ENCODE measurements at places on chromosomes 16 and 17.

DNA sequence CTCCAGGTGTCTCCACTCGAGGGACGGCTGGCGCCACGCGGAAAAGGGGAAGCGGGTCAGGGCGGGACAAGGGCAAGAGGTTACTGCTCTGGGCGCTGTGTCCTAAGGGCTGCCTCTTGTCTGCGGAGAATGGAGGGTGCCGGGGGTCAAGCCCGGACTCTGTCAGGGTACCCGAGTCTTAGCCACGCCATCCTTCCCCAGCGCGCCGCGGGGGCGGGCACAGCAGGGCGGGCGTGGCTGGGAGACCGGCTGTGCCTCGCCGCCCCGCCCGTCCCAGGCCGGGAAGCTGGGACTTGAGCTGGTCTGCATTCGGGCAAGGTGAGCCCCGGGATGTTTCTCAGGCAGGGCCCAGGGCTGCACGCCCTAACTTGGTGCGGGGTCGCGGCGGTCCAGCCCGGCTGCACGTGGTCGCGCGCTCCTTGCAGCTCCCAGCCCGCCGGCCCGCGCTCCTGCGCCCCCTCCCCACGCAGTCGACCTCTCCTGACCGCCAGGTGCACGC lies 6.2 kb upstream of the ACTG1 start:
- DNase-seq: no peak

DNA sequence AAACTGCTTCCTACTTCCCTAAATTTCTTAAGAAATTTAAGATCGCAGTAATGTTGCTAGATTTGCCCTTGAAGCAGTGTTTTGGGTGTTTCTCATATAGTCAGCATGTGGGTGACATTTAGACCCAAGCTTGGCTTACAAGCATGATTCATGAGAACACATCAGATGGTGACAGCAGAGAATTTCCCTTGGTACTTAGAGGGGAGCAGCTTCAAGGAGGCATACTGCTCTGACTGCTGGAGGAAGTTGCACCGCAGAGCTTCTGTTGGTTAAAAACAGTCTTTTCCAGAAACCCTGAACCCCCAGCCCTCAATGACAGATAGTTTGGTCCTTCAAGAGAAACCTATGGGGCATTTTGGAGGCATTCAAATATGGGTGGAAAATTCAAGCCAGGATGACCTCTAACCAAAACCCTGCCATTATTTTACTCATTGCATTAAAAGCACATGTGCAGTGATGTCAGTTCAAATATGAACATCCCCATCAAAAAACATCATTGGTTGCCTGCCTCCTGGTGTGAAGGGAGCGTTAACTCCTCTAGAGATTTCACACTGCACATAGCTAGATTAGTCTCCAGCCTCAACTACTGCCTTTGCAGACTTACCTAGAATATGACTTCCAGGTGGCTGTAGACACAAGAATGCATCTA lies 201.5 kb upstream of the CACNG5 start:
- no peak for DNase-seq

- DNase-seq: peak; percentile 70
Observed at GRCh38 chr17:1995907-1996799, 29.0 kb downstream of the RTN4RL1 start.

GRCh38 chr17:7572338-7572587 lies 7.2 kb upstream of the CD68 start:
- no peak for DNase-seq

DNA sequence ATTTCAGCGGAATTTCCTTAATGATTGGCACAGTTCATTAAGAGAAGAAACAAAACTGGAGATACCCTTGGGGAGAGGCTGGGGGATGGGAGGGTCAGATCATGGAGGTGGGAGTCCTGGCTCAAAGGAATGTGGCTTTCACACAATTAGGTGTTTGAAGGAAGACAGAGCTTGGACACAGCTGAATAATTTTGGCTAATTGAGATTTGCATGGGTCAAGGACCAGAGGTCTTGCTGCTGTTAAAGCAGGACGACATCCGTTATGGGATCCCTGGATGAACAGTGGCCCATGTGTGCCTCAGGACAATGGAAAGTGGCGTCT lies 160.3 kb downstream of the HS3ST3B1 start:
- no peak for DNase-seq

DNA sequence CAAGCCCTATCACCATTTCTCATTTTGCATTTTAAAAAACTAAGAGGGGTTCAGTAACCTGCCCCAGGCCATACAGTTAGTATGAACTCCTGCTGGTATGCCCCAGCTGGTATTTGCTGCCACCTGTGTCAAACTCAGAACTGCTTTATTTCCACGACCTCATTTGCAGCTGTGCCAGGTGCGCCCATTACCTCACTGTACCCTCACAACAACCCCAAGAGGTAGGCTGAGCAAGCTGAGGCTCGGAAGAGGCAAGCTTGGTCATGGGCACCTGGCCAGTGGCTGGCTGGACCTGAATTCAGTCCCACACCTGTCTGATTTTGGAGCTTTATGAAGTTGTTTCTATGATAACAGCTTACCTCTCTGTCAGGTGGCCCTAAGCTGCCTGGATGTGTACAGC lies 7.6 kb downstream of the EPN2 start:
- DNase-seq: no peak

GRCh38 chr16:64290461-64290860 lies 831.4 kb downstream of the CDH11 start:
- peak; percentile 90 for DNase-seq

GRCh38 chr16:84754353-84754856 lies 54.6 kb downstream of the USP10 start:
- peak; percentile 73 for DNase-seq

DNA sequence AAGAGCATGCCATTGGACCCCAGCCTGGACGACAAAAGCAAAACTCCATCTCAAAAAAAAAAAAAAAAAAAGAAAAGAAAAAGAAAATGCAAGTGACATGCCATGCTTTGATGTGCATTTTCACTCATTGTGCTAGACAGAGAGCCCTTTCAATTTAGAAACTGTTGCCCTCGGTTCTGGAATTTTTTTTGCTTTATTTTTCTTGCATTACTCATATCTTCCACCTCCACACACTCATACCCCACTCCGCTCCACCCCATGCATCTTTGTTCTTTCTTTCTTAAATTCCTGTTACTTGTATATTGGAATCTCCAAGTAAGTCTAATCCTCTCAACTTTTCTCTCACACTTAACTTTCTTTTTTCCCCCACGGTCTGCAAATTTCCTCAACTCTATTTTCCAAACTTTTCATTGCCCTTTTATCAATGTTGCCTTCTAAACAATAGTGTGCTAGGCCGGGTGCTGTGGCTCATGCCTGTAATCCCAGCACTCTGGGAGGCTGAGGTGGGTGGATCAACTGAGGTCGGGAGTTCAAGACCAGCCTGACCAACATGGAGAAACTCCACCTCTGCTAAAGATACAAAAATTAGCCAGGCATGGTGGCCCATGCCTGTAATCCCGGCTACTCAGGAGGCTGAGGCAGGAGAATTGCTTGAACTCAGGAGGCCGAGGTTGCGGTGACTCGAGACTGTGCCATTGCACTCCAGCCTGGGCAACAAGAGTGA lies 16.8 kb upstream of the SUZ12 start:
- DNase-seq: peak; percentile 58

GRCh38 chr16:28880589-28880915 lies 2.3 kb downstream of the ATP2A1 start:
- no peak for DNase-seq

- DNase-seq: no peak
Observed at GRCh38 chr16:58425756-58426494, 33.7 kb downstream of the GINS3 start.

- DNase-seq: no peak
Observed at GRCh38 chr16:998615-999014, 17.0 kb downstream of the SOX8 start.

DNA sequence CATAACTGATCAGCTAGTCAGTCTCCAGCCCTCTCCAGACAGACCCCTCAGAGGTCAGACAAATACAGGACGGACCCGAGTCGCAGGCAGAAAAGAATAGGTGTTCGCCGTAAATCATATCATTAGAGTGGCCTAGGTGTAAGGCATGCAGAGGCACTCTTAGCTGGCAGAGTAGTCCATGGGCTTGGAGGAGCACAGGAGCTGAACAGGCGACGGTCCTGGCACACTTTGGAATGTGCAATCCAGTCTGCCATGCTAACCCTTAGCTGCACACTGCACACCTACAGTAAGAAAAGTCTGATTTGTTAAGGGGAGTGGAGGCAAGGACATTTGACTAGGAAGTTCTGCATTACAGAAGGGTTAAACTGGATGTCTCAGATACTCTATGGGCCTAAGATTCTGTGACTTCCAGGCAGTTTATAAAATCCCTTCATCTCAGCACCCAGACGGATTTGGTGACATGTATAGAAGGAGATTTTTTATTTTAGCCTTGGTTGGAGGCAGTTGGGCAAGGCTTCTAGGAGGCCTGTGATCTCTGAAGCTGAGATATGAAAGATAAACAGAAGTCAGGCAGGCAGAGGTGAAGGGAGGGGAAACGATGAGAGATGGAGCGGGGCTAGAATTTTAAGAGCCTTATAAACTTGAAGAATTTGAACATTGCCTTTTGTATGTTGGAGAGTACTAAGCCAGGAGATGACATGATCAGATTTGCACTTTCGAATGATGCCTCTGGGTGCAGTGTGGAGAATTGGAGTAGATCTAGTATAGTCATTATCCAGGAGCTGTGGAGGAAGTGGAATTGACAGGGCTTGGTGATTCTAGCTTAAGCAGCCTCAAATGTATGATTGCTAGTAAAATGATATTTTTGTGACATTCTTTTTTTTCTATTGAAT lies 34.6 kb upstream of the SLC5A11 start:
- DNase-seq: no peak

- DNase-seq: no peak
Observed at GRCh38 chr16:22014271-22014873, 6.5 kb downstream of the MOSMO start.

- DNase-seq: no peak
Observed at GRCh38 chr16:56999409-57000270, 10.3 kb downstream of the NLRC5 start.

DNA sequence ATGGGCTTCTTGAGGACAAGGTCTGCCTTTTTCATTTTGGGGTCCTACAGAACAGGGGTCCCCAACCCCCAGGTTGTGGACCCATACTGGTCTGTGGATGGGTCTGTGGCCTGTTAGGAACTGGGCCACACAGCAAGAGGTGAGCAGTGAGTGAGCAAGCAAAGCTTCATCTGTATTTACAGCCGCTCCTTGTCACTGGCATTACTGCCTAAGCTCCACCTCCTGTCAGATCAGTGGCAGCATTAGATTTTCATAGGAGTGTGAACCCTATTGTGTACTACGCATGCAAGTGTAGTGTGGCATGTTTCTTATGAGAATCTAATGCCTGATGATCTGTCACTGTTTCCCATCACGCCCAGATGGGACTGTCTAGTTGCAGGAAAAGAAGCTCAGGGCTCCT lies 33.9 kb downstream of the ERN1 start:
- DNase-seq: no peak

DNA sequence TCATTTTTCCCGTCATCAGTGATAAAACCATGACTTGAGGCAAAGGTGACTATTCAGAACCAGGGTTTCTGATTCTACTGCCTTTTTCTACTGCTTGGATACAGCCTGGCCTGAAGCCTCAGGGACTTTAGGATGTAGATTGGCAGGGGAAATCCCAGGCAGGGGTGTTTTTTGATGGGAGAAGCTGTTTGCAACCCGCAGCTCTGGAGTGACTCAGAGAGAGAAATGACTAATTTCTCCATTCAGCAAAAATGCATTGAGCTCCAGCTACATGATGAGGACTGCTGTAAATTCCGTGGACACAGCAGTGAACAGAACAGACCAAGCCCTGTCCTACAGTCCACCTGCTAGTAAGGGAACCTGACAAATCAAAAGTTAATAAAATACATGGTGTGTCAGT lies 560.6 kb downstream of the CDH13 start:
- peak; percentile 28 for DNase-seq

GRCh38 chr16:60414613-60415012 lies 1621.6 kb downstream of the CDH8 start:
- no peak for DNase-seq

- DNase-seq: no peak
Observed at GRCh38 chr17:30000001-30000754, 58.7 kb downstream of the EFCAB5 start.

DNA sequence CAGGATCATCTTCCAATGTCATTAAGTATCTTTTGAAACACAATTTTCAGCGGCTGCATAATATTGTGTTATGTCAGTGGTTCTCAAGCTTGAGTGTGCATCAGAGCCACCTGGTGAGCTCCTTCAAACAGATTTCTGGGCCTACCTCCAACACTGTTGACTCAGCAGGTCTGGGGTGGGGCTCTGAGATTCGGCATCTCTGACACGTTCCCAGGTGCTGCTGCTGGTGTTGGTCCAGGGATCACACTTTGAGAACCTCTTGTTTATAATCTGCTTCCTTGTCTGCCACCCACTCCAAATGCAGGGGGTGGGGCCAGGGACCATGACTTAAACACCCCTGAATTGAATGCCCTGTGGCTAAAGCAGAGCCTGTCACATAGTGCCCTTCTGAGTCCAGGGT lies 73.8 kb upstream of the HNF1B start:
- no peak for DNase-seq

DNA sequence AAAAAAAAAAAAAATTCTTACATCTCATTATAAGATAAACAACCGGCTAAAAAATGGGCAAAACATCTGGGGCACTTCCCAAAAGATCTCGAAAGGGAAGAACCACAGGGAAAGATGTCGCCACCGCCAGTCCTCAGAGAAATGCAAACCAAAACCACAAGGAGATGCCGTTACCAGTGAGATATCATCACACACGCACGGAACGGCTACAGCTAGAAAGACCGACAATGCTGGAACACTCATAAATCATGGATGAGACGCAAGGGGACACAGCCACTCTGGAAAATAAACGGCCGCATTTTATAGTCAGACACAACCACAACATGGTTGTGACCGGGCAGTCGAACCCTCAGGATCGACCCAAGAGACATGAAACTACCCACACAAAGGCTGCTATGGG lies 24.5 kb downstream of the WDR45B start:
- no peak for DNase-seq

- no peak for DNase-seq
Observed at GRCh38 chr16:11556214-11556819, 30.4 kb downstream of the LITAF start.

GRCh38 chr16:56771558-56772279 lies 41.8 kb downstream of the NUP93 start:
- no peak for DNase-seq

GRCh38 chr16:63458846-63459245 lies 1422.6 kb upstream of the CDH8 start:
- no peak for DNase-seq

DNA sequence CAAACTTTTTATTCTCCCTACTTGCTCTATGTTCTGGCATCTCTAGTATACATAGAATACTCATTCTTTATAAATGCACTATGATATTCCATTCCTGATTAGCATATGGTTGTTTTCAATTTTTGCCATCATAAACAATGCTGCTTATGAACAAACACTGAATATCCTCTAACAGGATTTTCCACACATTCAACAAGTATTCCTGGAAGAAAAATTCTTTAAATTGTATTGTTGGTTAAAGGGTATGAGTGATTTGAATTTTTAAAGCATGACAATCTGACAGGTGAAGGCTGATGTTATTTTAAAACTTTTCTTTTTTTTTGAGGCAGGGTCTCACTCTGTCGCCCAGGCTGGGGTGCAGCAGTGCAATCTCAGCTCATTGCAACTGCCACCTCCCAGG lies 11.5 kb downstream of the APPBP2 start:
- DNase-seq: no peak

Measured in foreskin melanocyte (primary cell).